ENCODE measurements at places on chromosomes 3 and 15.
A peak's percentile ranks its signal among the peaks of the same experiment; 100 is the strongest.

- DNase-seq: no peak
Observed at GRCh38 chr3:141021261-141021660, 29.9 kb upstream of the SPSB4 start.

DNA sequence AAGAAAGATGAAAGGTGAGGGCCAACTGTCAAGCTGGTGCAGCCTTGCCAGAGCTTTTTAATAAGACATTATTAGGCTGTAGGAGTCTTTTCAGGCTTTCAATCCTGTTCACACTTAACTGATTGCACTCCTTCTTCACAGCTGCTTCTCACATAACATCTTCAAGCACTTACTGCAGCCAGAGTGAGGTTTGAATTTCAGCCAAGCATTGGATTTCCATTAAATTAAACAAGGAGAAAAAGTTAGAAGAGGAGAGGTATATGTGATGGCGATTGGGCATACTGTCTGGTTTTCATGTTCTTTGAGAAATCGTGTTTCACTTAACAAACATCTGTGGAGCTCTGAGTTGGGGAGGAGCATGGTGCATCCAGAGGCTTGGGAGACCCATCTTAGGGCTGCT lies 392.8 kb upstream of the LRRC3B start:
- no peak for DNase-seq

GRCh38 chr3:29334706-29335105 lies 53.8 kb downstream of the RBMS3 start:
- DNase-seq: no peak

DNA sequence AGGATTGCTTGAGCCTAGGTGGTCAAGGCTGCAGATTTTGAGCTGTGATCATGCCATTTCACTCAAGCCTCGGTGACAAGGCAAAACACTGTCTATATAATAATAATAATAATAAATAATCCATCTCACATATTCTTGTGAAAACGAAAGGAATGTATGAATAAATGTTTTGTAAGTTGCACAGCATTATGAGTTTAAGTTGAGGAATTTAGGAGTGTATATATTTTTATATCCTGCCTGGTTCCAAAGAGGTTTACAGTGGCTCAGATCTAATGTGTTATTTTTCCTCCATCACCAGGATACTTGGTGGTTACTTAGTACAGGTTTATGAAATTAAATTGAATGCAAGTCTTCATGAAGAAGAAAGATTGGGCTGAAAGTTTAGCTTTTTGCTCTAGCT lies 77.2 kb downstream of the ATG7 start:
- DNase-seq: no peak

- no peak for DNase-seq
Observed at GRCh38 chr15:68335251-68335650, 57.7 kb downstream of the FEM1B start.

- DNase-seq: peak; percentile 12
Observed at GRCh38 chr15:75508840-75509532, 57.5 kb upstream of the SIN3A start.

GRCh38 chr3:135172191-135172869 lies 377.3 kb downstream of the EPHB1 start:
- no peak for DNase-seq

GRCh38 chr15:70439304-70439877 lies 324.0 kb downstream of the UACA start:
- DNase-seq: no peak

GRCh38 chr3:151268267-151269235 lies 9.8 kb downstream of the P2RY14 start:
- DNase-seq: no peak

- no peak for DNase-seq
Observed at GRCh38 chr15:55260562-55261131, 29.0 kb downstream of the RAB27A start.

DNA sequence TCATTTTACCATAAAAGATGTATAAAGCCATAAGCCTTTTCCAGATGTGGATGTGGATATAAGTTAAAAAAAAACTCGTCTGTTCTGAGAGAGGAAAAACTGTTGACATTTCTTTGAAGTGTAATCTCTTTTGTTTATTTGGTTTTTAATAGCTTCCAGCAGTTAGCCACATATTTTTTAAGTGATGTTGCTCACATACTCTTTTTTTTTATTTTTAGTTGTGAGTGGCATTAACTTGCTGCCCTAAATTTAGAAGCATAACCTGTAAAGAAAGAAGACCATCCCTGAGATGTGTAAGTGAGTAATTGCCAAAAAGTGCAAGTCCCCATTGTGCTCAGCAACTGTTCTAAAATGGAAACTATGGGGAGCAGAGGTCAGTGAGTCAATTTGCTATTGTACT lies 415.9 kb upstream of the MDFIC2 start:
- no peak for DNase-seq

DNA sequence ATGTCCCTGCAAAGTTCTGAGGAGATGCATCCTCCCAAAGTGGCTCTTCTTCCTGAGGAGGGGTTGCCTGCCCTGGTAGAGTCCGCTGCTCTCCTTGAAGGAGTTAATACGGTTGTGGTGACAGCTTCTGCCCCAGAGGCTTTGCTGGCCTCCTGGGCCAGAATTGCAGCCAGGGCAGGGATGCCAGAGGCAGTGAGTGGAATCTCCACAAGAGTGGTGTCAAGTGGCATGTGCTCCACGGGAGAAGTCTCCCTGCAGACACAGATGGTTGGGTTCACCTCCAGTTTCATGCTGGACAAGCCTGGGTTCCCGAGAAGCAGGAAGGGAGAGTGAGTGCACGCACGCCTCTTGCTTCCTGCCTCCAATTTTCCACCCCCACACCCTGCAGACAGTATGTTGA lies 105.5 kb downstream of the SLC25A26 start:
- no peak for DNase-seq

- no peak for DNase-seq
Observed at GRCh38 chr15:101246824-101247745, 4.8 kb downstream of the CHSY1 start.

DNA sequence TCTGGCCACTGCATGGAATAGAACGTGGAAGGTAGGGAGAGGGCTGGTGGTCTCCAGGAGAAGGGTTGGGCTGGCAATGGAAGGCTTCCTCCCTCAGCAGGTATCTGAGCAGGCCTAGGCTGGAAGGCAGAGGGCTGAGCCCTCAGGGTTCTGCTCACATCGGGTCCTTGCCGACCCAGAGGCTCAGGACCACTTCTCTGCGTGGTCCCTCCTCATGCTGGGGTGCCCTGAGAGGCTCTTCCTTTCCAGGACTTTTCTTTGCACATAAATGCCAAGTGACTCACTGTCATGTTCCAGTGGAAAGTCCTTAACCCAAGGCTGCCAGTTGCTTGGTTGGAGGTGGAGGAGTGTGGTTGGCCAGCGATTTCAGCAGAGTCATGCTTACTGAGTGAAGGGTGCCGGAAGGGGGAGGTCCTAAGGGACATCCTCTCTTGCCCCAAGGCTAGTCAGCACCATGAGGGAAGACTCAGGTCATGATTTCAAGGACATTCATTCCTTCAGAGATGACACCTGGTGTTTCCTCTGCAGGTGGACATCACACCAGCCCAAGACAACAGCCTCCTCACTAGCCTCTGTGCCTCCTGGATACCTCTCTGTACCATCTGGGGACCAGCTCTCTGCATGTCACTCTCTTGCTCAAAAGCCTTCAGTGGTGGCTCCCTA lies 8.2 kb downstream of the SLC6A6 start:
- DNase-seq: no peak

DNA sequence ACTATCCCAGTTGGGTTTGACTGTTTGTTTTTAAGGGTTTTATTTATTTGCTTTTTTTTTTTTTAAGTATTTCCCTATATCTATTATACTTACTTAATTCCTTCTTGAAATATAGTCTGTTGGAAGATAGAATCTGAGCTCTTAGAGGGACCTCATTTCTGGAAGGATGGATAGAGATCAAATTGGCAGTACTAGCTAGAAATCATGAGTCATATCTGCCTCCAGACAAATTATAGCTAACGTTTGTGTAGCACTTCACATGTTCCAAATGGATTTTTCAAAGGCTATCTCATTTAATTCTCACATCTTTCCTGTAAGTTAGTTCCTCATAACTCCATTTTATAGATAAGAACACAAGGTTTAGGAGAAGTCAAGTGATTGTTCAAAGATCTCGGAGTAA lies 384.7 kb downstream of the ZIC1 start:
- no peak for DNase-seq

- DNase-seq: no peak
Observed at GRCh38 chr3:25901796-25902195, 111.9 kb downstream of the OXSM start.

- DNase-seq: no peak
Observed at GRCh38 chr3:42664438-42664803, 10.9 kb downstream of the ZBTB47 start.

DNA sequence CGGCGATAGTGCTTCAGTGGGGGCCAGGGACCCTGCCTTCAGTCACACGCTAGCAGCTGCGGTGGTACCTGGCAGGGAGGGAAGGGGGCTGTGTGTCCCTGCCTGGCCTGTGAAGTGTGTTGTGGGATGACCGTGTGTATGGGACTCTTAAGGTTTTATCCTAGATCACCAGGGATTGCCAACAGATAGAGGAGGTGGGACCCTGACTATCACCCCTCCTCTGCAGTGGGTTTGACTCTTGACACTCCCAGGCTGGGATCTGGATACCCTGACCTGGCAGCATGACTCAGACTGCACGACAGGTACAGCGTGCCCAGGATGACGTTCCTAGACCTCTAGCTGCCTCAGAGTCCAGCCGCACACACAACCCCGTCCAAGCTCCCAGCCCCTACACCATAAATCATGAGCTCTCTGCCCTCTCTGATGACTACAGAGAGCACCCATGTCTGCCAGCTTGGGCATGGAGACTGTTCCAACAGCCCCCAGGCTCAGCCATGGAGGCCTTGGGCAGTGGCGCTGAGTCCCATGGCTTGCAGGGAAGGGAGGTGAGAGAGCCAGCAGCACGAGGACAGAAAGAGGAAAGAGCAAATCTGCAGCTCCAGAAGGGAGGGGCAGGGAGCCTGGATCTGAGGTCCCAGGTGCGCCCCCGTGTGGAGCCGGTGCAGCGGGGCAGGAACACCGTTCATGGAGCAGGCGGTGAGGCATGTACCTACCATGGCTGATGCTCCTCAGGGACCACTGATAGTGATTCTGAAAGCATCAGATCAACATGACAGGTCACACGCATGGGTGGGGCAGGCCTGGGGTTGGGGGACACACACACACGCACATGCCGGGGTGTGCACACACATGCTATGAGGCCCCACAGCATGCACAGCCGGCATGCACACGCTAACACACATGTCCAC lies 71.0 kb downstream of the ADAMTS7 start:
- no peak for DNase-seq

- DNase-seq: no peak
Observed at GRCh38 chr15:63487076-63487757, 17.2 kb upstream of the USP3 start.

DNA sequence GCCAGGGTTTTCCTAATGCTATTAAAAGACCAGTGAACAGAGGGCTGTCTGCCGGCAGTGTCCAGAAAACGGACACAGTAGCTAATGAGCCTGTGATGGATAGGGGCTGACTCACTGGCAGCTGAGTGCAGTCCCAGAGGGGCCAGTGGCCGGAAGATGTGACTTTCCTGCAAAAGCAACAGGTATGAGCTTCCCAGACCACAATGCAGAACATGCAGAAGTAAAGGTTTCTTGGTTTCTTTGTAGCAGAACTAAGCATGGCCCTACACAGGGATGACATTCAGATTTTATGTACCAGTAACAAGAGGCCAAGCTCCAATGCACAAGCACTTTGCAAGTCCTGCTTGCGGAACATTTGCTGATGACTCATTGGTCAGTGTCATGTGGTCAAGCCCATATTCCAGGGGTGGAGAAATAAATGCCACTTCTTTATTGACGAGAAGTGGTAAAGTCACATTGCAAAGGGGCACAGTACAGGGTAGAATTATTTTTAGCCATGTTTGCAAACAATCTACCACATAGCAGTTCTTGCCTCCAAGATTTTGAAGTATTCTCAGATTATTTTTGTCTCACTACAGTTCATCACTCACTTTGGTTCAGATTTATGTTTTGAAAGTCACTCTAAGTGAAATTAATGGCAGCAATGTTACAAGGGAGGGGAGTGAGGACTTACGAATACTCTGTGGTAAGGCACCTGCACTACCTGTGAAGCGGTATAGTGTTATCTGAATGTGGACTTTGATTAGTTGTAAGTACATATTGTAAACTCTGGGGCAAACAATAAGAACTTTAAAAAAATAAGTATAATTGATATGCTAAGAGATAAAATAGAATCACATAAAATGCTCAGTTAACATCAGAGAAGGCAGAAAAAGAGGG lies 263.3 kb downstream of the ABHD5 start:
- no peak for DNase-seq

GRCh38 chr3:196142202-196142956 lies 60.5 kb upstream of the TFRC start:
- DNase-seq: no peak

- no peak for DNase-seq
Observed at GRCh38 chr3:46717447-46718231, at the start of gene PRSS50. Gene PRSS50, minus strand, starts transcription at chr3:46717869. Its CDS starts 45 bp downstream, at chr3:46717824.

DNA sequence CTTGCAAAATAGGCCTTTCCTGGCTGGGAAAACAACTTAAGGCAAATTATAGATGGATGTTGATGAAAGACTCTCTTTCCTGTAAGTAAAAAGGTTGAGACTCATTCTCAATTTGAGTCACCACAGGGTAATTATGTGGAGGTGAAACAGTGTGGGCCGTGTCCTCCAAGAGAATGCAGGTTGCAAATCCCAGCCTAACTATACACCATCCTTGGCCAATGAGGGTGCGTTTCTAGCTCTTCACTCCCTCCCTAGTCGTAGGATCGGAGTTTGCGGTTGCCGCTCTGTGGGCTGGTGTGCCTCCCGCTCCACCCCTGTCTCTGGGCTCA lies 259.9 kb downstream of the PLCL2 start:
- no peak for DNase-seq

DNA sequence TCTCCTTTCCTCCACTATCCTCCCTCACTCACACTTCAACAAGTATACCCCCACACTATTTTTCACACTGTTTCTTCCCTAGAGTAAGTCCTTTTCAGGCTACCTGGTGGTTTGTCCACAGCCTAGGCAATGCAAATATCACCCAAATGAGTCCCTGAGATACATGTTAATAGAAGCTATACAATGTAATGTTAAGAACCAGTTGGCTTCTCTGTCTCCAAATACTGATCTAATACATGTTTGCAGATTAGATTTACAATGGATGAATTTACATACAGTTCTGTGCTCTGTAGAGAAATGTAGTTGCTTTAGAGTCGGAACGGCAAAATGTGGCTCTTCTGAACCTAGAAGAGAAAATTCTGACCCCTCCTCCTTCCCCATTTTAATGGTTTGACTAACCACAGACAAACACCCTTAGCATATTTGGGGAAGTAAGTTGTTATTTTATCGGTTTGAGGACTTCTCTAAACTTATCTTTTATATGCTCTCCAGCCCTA lies 63.6 kb upstream of the MBNL1 start:
- DNase-seq: no peak

- no peak for DNase-seq
Observed at GRCh38 chr3:20930034-20930433, 744.0 kb upstream of the SGO1 start.

- no peak for DNase-seq
Observed at GRCh38 chr3:113339616-113340244, 101.6 kb downstream of the CFAP44 start.

All from left renal cortex interstitium (tissue), 4 donors.